Esophagus muscularis mucosa (tissue), 4 donors: ENCODE measurements at places on chromosomes 11 and 22.

DNA sequence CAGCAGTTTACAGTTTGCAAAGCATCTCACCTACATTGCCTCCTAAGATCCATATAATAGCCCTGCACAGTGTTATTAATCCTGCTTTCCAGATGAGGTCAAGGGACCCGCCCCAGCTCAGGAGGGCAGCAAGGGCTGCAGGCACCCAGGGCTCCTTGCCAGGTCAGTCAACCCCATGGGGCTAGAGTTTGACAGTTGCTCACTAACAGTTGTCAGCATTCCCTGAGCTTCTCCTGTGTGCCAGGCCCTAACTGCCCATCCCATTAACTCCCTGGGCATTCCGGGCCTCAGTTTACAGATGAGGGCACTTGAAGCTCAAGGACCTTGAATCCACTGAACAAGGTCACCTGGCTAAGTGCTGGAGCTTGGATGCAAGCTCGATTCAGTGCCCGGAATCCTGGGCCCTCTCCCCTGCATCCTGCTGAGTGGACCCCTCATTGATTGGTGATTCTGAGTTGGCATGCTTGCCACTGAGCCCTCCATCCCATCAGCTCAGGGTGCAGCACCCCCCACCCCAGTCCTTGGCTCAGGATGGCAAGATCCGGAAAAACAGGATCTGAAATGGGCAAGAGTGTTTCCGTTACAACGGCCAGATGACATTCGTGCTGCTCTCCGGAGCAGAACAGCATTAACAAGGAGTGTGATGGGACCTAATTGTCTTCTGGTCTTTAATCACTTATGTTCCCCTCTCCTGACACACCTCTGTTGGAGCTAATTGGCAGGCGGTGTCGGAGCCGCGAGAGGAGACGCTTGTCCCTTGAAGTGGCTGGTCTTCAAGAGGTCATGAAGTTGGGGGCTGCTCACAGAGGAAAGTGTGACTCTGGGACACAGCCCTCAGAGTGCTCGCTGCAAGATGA is 87.4 kb upstream of the SHISAL1 start:
- DNase-seq, result no peak

DNA sequence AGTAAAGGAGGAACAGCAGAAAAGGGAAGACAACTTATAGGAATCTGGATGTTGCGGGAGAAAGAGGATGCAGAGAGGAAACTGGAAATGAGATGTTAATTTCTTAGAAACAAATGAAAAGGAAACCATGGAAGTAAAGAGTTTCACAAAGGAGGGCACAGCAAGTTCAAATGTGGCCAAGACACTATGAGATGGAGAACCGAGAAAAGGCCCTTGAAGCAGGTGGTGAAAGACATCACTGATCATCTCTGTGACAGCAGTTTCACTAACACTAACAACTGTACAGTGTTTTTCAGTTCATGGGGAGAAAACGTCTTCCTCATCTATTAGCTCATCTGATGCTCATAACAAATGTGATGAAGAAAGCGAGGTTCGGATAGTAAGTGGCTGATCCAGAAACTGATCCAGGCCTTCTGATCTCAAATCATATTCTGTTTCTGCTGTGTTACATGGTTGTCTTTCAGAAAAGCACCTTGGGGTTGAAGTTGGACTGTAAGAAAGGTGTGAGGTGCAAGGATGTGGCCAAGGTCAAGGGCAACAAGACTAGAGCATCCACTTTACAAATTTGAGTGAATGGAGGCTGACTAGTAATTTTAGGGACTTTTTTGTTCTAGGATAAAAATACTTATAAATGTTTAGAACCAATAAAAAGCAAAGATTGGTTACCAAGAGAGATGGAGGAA is 492.1 kb upstream of the CADM1 start:
- DNase-seq, result peak; percentile 68

GRCh38 chr11:23586173-23586572 is 725.9 kb upstream of the CCDC179 start:
- DNase-seq, result no peak

- DNase-seq, result no peak
Observed at GRCh38 chr11:125192183-125192582, 27.6 kb downstream of the PKNOX2 start.
